ENCODE measurements at places on chromosomes 3 and 15.

GRCh38 chr3:127682561-127682960 is 9.8 kb downstream of the ABTB1 start:
- no peak for DNase-seq

- no peak for DNase-seq
Observed at GRCh38 chr15:64837502-64837901, 4.2 kb upstream of the PLEKHO2 start.

- DNase-seq = no peak
Observed at GRCh38 chr3:140198242-140198641, 263.3 kb downstream of the CLSTN2 start.

DNA sequence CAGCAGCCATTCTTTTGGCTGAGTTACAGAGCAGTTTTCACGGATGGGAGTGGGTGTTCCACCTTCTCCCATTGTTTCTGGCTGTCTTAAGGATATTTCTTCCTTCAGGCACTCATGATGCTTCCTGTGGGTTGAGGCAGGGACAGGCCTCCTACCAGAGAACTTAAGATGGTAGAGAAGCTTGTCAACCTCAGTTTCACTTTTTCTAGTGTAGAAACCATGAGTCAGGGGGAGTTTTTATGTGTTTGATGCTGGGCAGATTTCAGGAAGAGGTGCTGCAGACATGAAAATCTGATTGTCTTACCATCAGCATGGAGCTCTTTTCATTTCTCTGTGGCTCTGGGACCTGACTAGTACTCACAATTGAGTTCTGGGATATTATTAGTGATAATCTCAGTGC is 48.7 kb upstream of the VEPH1 start:
- DNase-seq = no peak

DNA sequence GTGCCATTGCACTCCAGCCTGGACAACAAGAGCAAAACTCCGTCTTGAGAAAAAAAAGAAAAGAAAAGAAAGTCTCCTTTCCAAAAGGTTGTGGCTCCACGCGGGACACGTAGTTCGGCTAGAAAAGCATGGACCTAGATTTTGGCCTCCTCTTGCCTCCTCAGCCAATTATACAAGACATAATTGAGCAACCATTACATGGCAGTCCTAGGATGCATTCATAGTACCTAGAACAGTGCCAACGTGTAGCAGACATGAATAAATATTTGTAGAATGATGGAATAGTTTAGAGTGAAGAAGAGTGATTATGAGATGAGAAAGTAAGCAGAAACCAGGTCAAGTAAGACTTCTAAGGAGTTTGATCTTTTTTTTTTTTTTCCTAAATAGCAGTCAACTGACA is 112.5 kb downstream of the ZNF609 start:
- no peak for DNase-seq

DNA sequence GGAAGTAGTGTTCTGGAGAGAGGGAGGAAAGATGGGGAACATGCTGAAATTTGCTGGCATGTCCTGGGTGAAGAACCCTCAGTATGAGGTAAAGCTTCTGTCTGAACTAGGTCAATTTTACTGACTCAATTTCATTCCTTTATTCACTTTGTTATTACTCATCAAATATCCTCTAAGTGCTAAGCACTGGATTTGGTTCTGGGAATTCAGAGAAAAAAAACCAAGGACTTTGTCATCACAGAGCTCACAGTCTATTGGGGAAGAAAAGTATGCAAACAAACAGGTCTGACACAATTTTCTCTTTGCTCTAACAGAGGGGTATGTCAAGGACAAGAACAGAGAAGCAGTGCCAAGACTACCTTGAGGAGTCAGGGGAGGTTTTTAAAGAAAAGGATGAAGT is 68.0 kb downstream of the TFG start:
- DNase-seq = peak; percentile 42

- no peak for DNase-seq
Observed at GRCh38 chr3:179276001-179276400, 25.1 kb upstream of the KCNMB3 start.

GRCh38 chr15:35282965-35283496 is 197.9 kb upstream of the NANOGP8 start:
- no peak for DNase-seq

- DNase-seq = no peak
Observed at GRCh38 chr3:174710612-174711011, 148.5 kb upstream of the NAALADL2 start.

- peak; percentile 95 for DNase-seq
Observed at GRCh38 chr3:98522544-98523281, at the start of gene CLDND1. Gene CLDND1, minus strand, starts transcription at chr3:98522902. Its CDS starts 1,478 bp downstream, at chr3:98521424.

- no peak for DNase-seq
Observed at GRCh38 chr15:96321639-96322535, 8.6 kb upstream of the NR2F2 start.

DNA sequence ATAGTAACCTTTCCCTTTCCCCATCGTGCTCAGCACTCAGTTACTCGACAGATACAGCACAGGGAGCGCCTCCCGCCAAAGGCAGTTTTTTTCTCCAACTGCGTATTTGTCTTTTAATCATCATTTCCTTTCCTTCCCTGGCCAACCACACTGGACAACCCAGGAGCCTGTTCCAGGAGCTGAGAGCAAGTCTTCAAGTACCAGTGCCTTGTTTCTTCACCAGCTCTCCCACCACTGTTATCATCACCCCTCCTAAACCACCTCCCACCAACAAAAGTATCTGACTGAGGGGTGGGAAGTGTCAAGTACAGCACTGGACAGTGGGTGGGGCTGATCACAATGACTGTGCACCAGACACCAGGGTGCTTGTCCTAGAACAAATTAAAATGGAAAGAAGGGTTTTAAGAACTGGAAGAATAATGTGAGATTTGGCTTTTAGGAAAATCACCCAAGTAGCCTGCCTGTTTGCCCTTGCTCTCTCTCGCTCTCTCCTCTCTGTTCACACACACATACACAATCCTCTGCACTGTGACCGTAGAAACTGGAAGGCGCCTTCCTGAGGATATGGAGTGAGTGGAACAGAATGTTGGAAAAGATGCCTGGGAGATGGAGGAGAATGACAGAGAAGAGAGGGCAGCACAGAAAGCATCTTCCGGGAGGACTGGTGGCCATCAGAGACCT is 126.3 kb downstream of the TNIK start:
- DNase-seq = no peak

DNA sequence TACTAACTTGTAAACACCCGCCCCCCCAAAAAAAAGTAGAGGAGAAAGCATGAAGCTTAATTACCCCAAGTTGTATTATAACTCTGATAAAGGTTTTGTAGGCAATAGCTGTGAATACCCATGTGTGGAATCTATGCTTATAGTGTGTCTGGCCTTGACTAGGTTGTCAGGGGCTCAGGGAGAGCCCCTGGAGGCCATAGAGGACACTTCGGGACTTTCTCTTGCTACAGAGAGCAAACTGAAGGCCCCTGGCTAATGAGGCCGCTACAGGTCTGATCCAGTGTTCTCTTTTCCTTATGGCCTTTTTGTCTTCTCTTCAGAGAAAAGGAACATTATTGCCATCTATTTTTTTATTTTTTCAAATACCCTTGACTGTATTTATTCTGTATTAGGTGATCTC is 19.1 kb upstream of the SCAANT1 start:
- no peak for DNase-seq

DNA sequence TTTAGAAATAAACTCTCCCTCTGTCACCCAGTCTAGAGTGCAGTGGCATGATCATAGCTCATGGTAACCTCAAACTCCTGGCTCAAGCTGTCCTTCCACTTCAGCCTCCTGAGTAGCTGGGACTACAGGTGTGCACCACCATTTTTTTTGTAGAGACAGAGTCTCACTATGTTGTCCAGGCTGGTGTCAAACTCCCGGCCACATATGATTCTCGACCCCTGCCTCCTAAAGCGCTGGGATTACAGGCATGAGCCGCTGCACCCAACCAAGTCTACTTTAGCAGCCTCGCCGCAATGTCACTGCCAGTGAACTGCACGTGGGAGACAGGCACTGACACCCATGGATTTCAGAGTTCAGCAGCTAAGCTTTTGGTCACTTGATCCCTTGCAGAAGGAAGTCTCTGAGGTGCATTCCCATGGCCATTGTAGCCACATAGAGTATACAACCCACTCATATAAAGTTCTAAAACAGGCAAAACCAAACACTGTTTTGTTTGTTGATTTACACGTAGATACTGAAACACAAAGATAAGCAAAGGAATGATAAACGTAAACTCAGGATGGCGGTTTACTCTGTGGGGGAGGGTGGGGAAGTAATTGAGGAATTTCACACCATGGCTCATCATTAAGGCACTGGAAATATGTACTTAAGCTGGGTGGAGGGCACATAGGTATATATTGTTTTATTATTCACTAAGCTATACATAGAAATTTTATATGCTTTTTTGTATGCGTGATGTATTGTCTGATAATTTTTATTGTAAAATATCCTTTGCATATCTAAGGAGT is 115.0 kb downstream of the MEX3B start:
- no peak for DNase-seq

DNA sequence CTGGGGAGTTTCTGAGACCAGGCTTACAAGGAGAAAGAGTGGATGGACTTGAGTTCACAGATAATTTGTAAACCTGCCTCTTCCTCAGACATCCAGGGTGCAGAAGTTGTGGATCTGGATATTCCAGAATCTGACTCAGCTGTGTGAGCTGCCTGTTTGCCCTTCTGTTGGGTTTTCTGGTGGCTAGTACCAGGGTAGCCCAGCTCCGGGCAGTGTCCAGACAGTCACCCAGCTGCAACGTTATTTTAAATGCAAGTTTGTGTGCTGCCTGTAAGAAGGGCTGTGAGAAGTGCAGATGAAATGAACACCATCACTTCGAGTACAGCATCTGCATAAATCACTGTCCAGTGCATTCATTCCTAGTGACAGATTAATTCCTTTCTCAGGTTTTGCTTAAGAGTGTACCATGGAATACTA is 1053.0 kb downstream of the TUSC7 start:
- DNase-seq = no peak

GRCh38 chr3:149688122-149688757 is 30.4 kb upstream of the WWTR1 start:
- no peak for DNase-seq

- peak; percentile 70 for DNase-seq
Observed at GRCh38 chr15:38895326-38896255, 331.0 kb upstream of the RASGRP1 start.

DNA sequence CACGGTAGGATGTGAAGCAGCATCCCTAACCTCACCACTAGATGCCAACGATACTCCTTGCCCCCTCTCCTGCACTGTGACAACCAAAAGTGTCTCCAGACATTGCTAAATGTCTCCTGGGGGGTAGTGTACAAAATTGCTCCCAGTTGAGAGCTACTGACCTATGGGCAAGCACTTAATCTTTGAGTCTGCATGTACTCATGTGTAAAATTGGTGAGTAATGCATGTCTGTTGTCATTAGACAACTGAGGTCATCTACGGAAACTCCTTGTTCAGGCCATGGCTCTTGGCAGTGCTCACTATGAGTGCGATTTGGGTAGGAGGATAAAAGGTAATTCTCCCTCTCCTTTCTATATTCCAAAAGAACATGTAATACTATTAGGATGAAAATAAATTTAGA is 29.2 kb downstream of the PDHB start:
- DNase-seq = peak; percentile 49

- no peak for DNase-seq
Observed at GRCh38 chr15:49877873-49878521, 241.0 kb downstream of the ATP8B4 start.

Measured in LHCN-M2 (cell line).